Activated CD8-positive, alpha-beta T cell treated with anti-CD3 and anti-CD28 coated beads for 36 hours (primary cell): ENCODE measurements at places on chromosomes 1 and 21. TPM values are rescaled to one million over a fixed set of nuclear protein-coding genes. Genes with fewer than 3 reads are reported as not detected.

BRINP3 gene
- total RNA-seq = not detected

DNA sequence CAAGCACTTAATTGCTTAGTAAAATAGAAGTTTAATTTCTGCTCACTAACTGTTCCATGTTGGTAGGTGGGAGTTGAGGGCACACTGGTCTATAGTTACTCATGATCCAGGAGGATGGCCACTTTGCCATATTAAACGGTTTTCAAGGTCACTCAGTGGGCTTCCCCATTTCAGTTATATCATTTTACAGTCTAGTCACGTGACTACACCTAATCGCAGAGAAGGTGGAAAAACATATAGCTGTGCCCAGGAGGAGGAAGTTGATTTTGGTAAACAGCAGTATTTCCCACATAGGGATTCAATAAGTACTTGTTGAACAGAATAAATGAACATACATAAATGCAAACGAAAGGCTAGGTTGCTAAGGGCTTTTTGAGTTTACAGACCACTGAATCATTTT is 541.1 kb upstream of the CAMK1G start:
- H3K36me3 ChIP-seq = no peaks in the 10 kb centered on the region
- peaks cover 4% of the 10 kb centered on the region for H3K4me1 ChIP-seq
- no peak for DNase-seq
- no peak overlapping the region for H3K27ac ChIP-seq
- no peak overlapping the region for H3K4me3 ChIP-seq

SLC27A3 gene
- total RNA-seq = 7.2 TPM

- no peaks in the 10 kb centered on the region for H3K36me3 ChIP-seq
- no peaks in the 10 kb centered on the region for H3K27me3 ChIP-seq
- DNase-seq = no peak
- H3K4me3 ChIP-seq = no peak overlapping the region
Observed at GRCh38 chr21:26923986-26924385, 42.9 kb downstream of the ADAMTS5 start.

- H3K27me3 ChIP-seq = no peaks in the 10 kb centered on the region
- no peaks in the 10 kb centered on the region for H3K36me3 ChIP-seq
- H3K27ac ChIP-seq = no peak overlapping the region
Observed at GRCh38 chr1:26213335-26213905, 20.6 kb upstream of the CEP85 start.

- H3K27ac ChIP-seq = no peak overlapping the region
- no peaks in the 10 kb centered on the region for H3K36me3 ChIP-seq
- H3K4me1 ChIP-seq = peaks cover 3% of the 10 kb centered on the region
Observed at GRCh38 chr1:13535227-13535626, 21.4 kb upstream of the LRRC38 start.

GRCh38 chr21:45293220-45293725 is 5.6 kb upstream of the POFUT2 start:
- peaks cover 9% of the 10 kb centered on the region for H3K4me1 ChIP-seq
- H3K4me3 ChIP-seq = no peak overlapping the region
- H3K27me3 ChIP-seq = no peaks in the 10 kb centered on the region
- no peaks in the 10 kb centered on the region for H3K36me3 ChIP-seq
- no peak overlapping the region for H3K27ac ChIP-seq

TCEANC2 gene
- 11.1 TPM for total RNA-seq

GRCh38 chr1:233584376-233584775 is 29.5 kb upstream of the KCNK1 start:
- H3K4me3 ChIP-seq = no peak overlapping the region
- H3K27me3 ChIP-seq = peaks cover 8% of the 10 kb centered on the region
- no peaks in the 10 kb centered on the region for H3K4me1 ChIP-seq
- DNase-seq = no peak
- no peak overlapping the region for H3K27ac ChIP-seq

- peak overlapping the region; percentile 73 for H3K27ac ChIP-seq
- H3K27me3 ChIP-seq = peaks cover 3% of the 10 kb centered on the region
- peaks cover 27% of the 10 kb centered on the region for H3K4me1 ChIP-seq
- no peak overlapping the region for H3K4me3 ChIP-seq
Observed at GRCh38 chr1:158969855-158970254, 38.5 kb downstream of the PYHIN1 start.

DNA sequence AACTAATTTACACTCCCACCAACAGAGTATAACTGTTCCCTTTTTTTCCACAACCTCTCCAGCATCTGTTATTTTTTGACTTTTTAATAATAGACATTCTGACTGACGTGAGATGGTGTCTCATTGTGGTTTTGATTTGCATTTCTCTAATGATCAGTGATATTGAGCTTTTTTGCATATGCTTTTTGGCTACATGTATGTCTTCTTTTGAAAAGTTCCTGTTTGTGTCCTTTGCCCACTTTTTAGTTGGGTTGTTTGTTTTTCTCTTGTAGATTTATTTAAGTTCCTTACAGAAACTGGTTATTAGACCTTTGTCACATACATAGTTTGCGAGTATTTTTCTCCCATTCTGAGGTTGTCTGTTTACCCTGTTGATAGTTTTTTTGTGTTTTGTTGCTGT is 375.2 kb downstream of the MATN1 start:
- DNase-seq = no peak
- H3K4me1 ChIP-seq = no peaks in the 10 kb centered on the region
- H3K27ac ChIP-seq = no peak overlapping the region

GRCh38 chr1:7400566-7400965 is 370.5 kb upstream of the VAMP3 start:
- DNase-seq = no peak
- no peak overlapping the region for H3K4me3 ChIP-seq
- H3K27me3 ChIP-seq = peaks cover 13% of the 10 kb centered on the region
- no peak overlapping the region for H3K27ac ChIP-seq

GRCh38 chr1:64936956-64937355 is 29.4 kb downstream of the JAK1 start:
- no peak overlapping the region for H3K4me3 ChIP-seq
- H3K36me3 ChIP-seq = peaks cover 22% of the 10 kb centered on the region
- no peaks in the 10 kb centered on the region for H3K27me3 ChIP-seq
- DNase-seq = no peak

- H3K36me3 ChIP-seq = no peaks in the 10 kb centered on the region
- DNase-seq = peak; percentile 43
- H3K27ac ChIP-seq = no peak overlapping the region
- H3K4me1 ChIP-seq = no peaks in the 10 kb centered on the region
Observed at GRCh38 chr1:110262846-110263631, 52.9 kb downstream of the KCNC4 start.

- H3K36me3 ChIP-seq = no peaks in the 10 kb centered on the region
- no peaks in the 10 kb centered on the region for H3K27me3 ChIP-seq
- DNase-seq = no peak
- H3K27ac ChIP-seq = no peak overlapping the region
- no peaks in the 10 kb centered on the region for H3K4me1 ChIP-seq
Observed at GRCh38 chr21:27154451-27155129, 187.7 kb upstream of the ADAMTS5 start.

KRTAP12-2 gene
- not detected for total RNA-seq

DNA sequence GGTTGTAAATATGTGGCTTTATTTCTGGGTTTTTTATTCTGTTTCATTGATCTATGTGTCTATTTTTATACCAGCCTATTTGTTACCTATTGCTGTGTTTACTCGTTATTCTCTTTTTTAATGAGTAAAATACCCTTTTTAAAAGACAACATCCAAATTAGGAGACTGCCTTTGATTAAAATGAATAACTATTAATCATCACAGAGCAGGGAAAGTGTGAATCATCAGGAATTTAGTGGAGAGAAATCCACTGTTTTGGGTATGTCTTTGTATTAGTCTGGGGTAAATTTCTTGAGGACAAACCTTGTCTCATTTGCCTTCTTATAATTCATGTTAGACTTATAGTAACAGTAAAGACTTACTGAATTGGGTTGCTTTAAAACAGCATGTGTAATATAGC is 12.1 kb downstream of the DISC1 start:
- H3K4me3 ChIP-seq = no peak overlapping the region
- no peaks in the 10 kb centered on the region for H3K27me3 ChIP-seq
- no peak for DNase-seq
- H3K36me3 ChIP-seq = peaks cover 3% of the 10 kb centered on the region
- H3K27ac ChIP-seq = no peak overlapping the region

DNA sequence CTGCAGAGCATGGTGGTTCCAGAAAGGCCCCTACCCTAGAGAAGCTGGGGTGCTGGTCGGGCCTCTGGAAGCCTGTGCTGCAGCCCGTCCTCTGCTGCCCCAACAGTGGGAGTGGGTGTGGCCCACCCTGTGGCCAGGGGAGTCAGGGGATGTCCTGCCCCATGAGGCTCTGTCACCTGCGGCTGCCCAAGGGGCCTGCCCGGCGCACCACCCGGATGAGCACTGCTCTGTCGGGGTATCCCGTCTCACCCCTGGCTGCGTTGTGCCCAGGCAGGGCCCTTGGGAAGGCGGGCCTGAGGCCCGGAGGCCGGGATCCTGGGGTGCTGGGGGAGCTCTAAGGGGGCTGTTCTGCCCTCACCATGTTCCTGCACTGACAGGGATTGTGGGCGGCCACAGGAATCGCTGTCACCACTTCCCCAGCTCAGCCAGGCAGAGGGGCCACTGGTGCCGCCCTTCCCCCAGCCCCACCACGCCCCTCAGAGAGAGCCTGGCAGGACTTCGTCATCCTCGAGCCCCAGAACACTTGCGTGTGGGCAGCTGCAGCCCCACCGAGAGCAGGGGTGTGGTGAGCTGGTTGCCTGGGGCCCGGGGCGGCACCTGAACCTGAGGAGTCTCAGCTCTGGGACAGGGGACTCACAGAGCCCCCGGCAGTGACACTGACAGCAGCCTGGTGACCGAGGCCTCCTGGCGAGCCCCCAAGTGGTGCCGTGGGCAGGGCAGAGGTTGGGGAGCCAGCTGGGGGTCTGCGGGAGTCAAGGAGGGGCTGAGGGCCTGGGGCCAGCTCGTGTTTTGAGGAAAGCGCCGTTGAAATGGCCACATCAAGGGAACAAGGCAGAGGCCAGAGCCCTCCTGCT is 20.2 kb downstream of the PANK4 start:
- H3K36me3 ChIP-seq = peaks cover 3% of the 10 kb centered on the region
- no peaks in the 10 kb centered on the region for H3K4me1 ChIP-seq

LRRC53 gene
- not detected for total RNA-seq

- no peaks in the 10 kb centered on the region for H3K4me1 ChIP-seq
- DNase-seq = no peak
- H3K27me3 ChIP-seq = peaks cover 13% of the 10 kb centered on the region
- no peaks in the 10 kb centered on the region for H3K36me3 ChIP-seq
Observed at GRCh38 chr1:63705078-63705477, 68.7 kb upstream of the ROR1 start.

- H3K27me3 ChIP-seq = peaks cover 17% of the 10 kb centered on the region
- peaks cover 2% of the 10 kb centered on the region for H3K4me1 ChIP-seq
- H3K27ac ChIP-seq = no peak overlapping the region
- H3K36me3 ChIP-seq = no peaks in the 10 kb centered on the region
- no peak overlapping the region for H3K4me3 ChIP-seq
Observed at GRCh38 chr1:30379684-30380624, 343.4 kb downstream of the MATN1 start.

PLEKHO1 gene
- 18.2 TPM for total RNA-seq

NECTIN4 gene
- total RNA-seq = not detected

DNA sequence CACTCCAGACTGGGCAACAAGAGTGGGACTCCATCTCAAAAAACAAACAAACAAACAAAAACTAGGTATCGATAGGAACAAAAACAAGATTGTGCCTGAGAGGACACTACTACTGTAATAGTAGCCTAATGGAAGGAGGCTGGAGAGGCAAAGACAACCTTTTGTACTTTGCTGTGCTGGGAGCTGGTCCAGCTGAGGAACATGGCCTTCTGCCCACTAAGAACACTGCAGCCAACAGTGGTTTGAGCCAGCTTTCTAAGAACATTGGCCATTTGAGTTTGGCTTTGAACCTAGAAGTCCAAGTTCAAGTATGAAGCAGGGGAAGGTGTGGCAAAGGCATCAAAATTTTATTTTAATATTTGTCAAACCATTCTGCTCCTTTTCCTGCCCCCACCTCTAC is 22.7 kb upstream of the RGS8 start:
- H3K4me1 ChIP-seq = peaks cover 20% of the 10 kb centered on the region
- DNase-seq = no peak
- H3K27ac ChIP-seq = no peak overlapping the region
- H3K4me3 ChIP-seq = no peak overlapping the region
- H3K27me3 ChIP-seq = no peaks in the 10 kb centered on the region
- no peaks in the 10 kb centered on the region for H3K36me3 ChIP-seq

NID1 gene
- total RNA-seq = 0.07 TPM

GRCh38 chr1:233530665-233531386 is 83.1 kb upstream of the KCNK1 start:
- no peak overlapping the region for H3K4me3 ChIP-seq
- H3K27me3 ChIP-seq = peaks cover 2% of the 10 kb centered on the region
- no peaks in the 10 kb centered on the region for H3K4me1 ChIP-seq
- H3K27ac ChIP-seq = no peak overlapping the region
- H3K36me3 ChIP-seq = no peaks in the 10 kb centered on the region
- no peak for DNase-seq

DNA sequence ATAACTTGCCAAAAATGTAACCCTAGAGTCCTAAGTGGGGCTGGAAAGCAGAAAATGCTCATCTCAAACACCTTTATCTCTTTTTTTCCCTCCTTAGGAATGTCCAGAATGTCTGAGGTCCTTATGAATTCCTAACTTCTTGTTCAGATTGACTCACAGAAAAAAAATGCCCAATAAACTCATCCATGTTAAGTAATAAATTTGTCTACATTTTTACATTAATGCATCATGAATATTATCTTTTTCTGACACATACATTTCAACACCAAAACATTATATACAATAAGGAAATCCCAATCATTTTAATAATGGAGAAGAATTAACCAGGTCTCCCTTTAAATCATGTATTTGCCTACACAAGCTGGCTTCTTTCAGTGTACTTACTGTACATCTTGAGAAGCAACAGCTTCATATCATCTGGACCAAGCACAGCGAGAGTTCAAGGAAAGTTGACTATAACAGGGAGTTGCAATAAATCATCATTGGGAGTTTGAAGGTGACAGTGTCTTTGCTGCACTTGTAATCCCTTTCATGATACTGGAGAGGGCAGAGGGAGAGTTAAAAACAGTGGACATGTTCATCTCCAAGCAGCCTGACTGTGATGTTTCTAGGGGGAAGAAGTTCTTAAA is 565.2 kb downstream of the LTN1 start:
- DNase-seq = no peak
- H3K27me3 ChIP-seq = no peaks in the 10 kb centered on the region
- no peak overlapping the region for H3K27ac ChIP-seq
- H3K4me3 ChIP-seq = no peak overlapping the region
- no peaks in the 10 kb centered on the region for H3K4me1 ChIP-seq
- no peaks in the 10 kb centered on the region for H3K36me3 ChIP-seq

COL16A1 gene
- total RNA-seq = not detected

- no peak overlapping the region for H3K27ac ChIP-seq
- H3K4me1 ChIP-seq = no peaks in the 10 kb centered on the region
- DNase-seq = no peak
- no peaks in the 10 kb centered on the region for H3K27me3 ChIP-seq
Observed at GRCh38 chr1:241129207-241129960, 227.6 kb downstream of the RGS7 start.
